Suppressor macrophage treated with lipopolysaccharide for 1 hour (primary cell): ENCODE measurements at places on chromosomes 12 and 14.

DNA sequence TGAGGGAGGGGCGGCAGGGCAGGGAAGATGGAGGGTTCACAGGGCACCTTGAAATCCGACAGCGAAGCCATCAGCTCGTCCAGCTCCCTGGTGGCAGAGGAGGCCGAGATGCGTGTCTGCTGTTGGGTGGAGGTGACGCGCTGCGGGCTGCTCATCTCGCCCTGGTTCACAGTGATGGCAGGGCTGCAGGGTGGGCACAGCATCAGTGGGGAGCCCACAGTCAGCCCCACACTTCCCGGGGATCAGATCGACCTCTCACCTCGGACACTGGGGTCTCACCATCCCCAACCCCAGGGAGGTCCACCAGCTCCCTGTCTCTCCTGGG, 20.6 kb upstream of the RPLP0 start:
- no peak for DNase-seq

GRCh38 chr14:20388159-20388558, 25.1 kb downstream of the TEP1 start:
- DNase-seq = no peak

GRCh38 chr12:107033758-107034739, 47.1 kb upstream of the MTERF2 start:
- DNase-seq = no peak

DNA sequence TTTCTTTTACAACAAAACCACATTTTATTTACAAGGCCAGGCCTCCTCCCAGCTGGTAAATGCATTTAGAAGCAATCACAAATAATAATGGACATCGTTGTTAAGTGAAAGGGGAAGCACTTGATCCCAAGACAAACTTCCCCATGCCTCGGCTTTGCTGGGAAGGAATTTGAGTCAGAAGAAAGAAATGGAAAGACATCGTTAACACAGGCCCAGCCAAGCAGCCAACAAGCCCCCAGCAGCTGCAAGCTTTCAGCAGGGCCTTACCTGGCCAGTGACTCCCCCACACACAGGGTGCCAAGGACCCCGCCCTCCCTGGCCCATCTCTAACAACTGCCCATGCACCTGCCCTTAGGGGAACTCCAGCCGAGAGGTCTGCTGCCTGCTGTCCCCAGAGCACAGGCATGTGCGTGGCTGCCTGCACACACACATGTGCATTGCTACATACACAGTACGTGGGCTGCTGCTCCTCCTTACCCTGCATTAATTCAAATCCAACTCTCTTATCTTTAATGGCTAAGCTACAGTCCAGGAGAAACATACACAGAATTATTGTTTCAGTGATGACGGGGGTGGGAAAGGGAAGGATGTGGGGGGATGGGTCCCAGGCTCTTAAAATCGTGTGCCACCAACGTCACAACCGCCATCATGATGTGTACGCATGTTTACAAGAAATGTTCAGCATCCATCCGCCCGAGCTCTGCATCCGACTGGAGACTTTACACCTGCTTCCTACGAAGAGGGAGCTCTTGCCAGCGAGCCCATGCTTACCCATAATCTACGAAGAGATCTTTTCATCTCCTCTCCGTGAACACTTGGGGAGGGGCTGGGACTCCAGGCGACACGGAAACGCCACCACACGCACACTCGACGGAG, 9.8 kb downstream of the BCL11B start:
- no peak for DNase-seq

GRCh38 chr12:68109444-68110217, 49.9 kb downstream of the IFNG start:
- DNase-seq = no peak
